ENCODE measurements at places on chromosomes 3 and 15.

DNA sequence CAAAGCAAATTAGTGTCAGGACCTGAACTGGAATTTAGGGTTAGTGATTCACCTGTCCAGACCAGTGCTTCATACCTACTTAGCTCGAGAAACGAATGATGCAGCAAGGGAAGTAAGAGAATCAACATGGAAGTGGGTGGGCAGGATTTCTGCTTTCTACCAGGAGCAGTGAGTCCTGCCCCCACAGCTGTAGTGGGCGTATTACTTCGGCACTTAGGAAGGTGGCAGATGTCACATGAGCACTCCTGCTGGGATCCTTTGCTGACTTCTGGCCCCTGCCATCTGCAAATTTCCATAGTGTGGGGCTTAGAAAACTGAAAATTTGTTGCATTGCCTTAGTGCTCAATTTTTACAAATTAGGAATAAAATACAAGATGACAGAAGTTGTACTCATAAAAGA lies 31.2 kb downstream of the RYR3 start:
- no peak for DNase-seq

GRCh38 chr15:85462029-85462428 lies 81.6 kb downstream of the AKAP13 start:
- no peak for DNase-seq

DNA sequence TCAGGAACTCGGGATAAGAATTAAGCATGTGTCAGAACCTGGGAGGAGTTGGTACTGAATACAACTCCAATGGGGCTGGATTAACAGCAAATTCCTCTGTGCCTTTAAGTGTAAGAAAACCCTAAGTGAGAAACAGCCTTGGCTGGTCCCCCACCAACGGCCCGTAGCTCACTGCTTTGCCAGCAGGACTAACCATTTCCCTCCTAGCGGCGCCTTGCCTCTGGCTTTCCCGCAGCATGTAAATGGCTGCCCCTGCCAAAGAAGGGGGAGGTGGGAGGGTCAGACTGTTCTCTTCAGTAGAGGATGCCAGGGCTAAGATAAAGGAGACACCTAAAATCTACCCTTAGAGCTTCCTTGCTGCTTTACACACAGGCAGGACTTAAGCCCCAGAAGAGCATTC lies 51.0 kb upstream of the SH3GL3 start:
- DNase-seq = no peak

DNA sequence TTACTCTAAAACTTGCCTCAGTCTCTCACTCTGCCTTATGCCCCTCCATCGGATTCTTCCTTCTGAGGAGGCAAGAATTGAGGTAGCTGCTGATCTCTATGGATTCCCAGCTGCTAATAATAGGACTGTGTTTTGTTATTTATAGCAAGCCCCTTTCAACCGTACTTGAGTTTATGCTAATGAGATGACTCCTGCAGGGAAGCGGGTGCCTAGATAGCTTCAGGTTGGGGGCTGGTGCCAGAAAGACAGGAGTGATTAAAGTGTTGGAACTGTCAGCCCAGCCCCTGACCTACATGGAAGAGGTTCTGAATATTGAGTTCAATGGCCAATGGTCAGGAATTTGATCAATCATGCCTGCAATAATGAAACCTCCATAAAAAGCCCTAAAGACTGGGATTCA lies 21.8 kb upstream of the LIMD1 start:
- no peak for DNase-seq

GRCh38 chr3:61545716-61546115 lies 15.7 kb upstream of the PTPRG start:
- no peak for DNase-seq

GRCh38 chr3:171350364-171350763 lies 109.8 kb downstream of the TNIK start:
- no peak for DNase-seq

GRCh38 chr3:23611737-23612295 lies 193.9 kb upstream of the UBE2E1 start:
- DNase-seq = no peak

- DNase-seq = no peak
Observed at GRCh38 chr3:53885239-53885638, 3.3 kb upstream of the ACTR8 start.

GRCh38 chr3:56321892-56322291 lies 146.4 kb downstream of the ERC2 start:
- DNase-seq = no peak
